Thymus (tissue), 14 donors: ENCODE measurements at places on chromosomes 7 and 10.
A peak's percentile ranks its signal among the peaks of the same experiment; 100 is the strongest.

- H3K4me3 ChIP-seq, result no peak overlapping the region
- peaks cover 92% of the 10 kb centered on the region for H3K27me3 ChIP-seq
- DNase-seq, result no peak
- no peak overlapping the region for H3K27ac ChIP-seq
- no peaks in the 10 kb centered on the region for H3K36me3 ChIP-seq
Measured at GRCh38 chr10:100718197-100718742, 27.1 kb upstream of the PAX2 start.

GRCh38 chr10:116660860-116661259 lies 40.1 kb downstream of the PNLIPRP2 start:
- no peak overlapping the region for H3K4me3 ChIP-seq
- no peak overlapping the region for H3K27ac ChIP-seq
- no peak for DNase-seq
- H3K4me1 ChIP-seq, result no peaks in the 10 kb centered on the region
- no peaks in the 10 kb centered on the region for H3K36me3 ChIP-seq
- H3K27me3 ChIP-seq, result no peaks in the 10 kb centered on the region

DNA sequence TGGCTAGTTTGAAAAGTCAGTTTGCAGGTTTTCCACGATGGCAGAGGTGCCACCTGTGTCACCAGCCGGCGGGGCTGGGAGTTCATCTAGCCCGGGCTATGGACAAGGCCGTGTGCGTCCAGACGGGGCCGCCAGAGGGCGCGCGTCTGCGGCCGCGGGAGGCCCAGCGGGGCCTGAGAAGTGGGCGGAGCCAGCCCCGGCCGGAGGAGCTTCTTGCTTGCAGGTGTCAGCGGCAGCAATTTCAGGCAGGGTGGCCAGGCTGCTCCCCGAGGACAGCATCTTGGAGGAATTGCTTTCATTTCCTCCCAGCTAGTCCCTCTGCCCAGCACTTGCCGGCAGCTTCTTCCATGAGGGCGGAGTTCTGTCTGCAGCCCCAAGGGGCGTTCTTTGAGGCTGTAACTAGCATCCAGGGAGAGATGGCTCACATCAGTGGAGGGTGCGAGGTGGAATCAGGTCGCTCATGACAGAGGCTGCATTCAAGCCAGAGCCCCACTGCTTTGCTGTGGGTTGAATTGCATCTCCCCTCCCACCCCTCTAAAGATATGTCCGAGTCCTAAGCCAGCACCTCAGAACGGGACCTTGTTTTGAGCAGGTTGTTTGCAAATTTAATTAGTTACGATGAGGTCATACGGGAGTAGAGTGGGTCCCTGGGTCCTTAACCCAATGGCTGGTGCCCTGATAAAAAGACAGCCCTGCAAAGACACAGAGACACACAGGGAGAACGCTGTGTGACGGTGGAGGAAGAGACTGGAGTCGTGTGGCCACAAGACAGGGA lies 85.9 kb upstream of the MKI67 start:
- H3K27ac ChIP-seq, result no peak overlapping the region
- no peaks in the 10 kb centered on the region for H3K27me3 ChIP-seq
- DNase-seq, result peak; percentile 48
- peak overlapping the region; percentile 39 for H3K4me3 ChIP-seq

DNA sequence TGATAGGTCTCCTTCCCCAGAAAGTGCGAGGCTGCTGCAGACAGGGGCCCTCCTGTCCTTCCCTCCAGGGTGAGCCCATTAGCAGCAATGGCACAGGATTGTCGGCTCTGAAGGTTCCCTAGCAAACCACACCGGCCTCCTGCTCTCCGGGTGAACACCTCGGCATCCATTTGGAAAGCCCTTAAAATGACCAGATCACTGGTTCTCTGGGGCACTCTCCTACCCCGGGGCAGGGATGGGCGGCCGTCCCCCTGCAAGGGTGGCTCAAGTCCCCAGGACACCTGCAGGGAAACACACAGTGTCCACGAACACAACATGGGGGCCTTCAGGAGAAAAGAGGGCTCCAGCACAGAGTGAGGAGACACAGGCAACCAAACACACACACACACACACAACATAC lies 459.1 kb downstream of the PTPRN2 start:
- no peak for DNase-seq
- no peaks in the 10 kb centered on the region for H3K36me3 ChIP-seq
- no peaks in the 10 kb centered on the region for H3K27me3 ChIP-seq
- no peak overlapping the region for H3K4me3 ChIP-seq

DNA sequence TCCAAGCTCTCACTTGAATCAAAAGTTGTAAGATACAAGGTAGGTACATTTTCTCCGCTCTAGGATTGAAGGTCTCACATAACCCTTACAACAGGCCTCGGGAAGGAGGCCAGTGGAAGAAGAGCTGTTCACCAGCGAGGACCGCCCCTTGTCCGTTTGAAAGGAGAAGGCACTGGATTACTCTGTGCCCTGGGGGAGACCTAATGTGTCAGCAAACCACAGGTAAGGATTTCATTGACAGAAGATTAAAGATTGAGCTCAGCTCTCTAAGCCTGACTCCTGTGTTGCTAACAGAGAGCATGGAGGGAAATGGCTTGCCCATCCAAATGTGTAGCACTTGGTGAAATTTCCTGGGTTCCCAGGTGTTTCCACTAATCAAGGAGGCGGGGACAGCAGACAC lies 81.2 kb downstream of the SLC16A9 start:
- no peak overlapping the region for H3K27ac ChIP-seq
- no peak overlapping the region for H3K4me3 ChIP-seq
- peaks cover 5% of the 10 kb centered on the region for H3K4me1 ChIP-seq
- H3K27me3 ChIP-seq, result no peaks in the 10 kb centered on the region
- no peak for DNase-seq

- H3K36me3 ChIP-seq, result no peaks in the 10 kb centered on the region
- H3K4me3 ChIP-seq, result peak overlapping the region; percentile 97
- H3K27ac ChIP-seq, result peak overlapping the region; percentile 95
- peak; percentile 14 for DNase-seq
- no peaks in the 10 kb centered on the region for H3K4me1 ChIP-seq
- H3K27me3 ChIP-seq, result peaks cover 10% of the 10 kb centered on the region
Measured at GRCh38 chr7:140176122-140176701, 571 bp downstream of the KDM7A start.

GRCh38 chr10:60175441-60175971 lies 214.2 kb downstream of the ANK3 start:
- DNase-seq, result no peak
- no peak overlapping the region for H3K4me3 ChIP-seq
- H3K27ac ChIP-seq, result no peak overlapping the region
- H3K36me3 ChIP-seq, result no peaks in the 10 kb centered on the region

DNA sequence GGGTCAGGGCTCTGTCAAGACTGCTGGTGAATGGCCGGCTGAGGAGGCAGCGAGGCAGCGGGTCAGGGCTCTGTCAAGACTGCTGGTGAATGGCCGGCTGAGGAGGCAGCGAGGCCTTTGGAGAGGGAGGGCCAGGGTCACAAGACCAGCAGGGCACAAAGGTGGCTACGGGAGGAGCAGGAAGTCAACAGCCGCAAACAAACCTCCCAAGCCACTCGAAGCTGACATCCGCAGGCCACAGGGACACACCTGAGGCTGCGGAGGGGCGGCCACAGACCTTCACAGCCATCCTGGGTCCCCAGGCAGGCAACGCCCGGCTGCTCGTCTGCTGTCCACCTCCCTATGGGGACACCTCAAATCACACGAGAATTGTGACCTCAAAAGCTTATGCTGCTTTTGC lies 8.9 kb upstream of the GPER1 start:
- no peaks in the 10 kb centered on the region for H3K36me3 ChIP-seq
- H3K4me3 ChIP-seq, result no peak overlapping the region
- no peak overlapping the region for H3K27ac ChIP-seq
- no peaks in the 10 kb centered on the region for H3K27me3 ChIP-seq

GRCh38 chr10:12909836-12910185 lies 91.7 kb downstream of the CCDC3 start:
- no peak overlapping the region for H3K27ac ChIP-seq
- H3K36me3 ChIP-seq, result no peaks in the 10 kb centered on the region

- H3K27ac ChIP-seq, result no peak overlapping the region
- DNase-seq, result no peak
- H3K36me3 ChIP-seq, result no peaks in the 10 kb centered on the region
- no peaks in the 10 kb centered on the region for H3K4me1 ChIP-seq
- H3K4me3 ChIP-seq, result no peak overlapping the region
- H3K27me3 ChIP-seq, result no peaks in the 10 kb centered on the region
Measured at GRCh38 chr7:82018226-82018625, 248.4 kb upstream of the HGF start.

GRCh38 chr10:73554721-73555120 lies 36.4 kb downstream of the USP54 start:
- H3K4me1 ChIP-seq, result no peaks in the 10 kb centered on the region
- no peak overlapping the region for H3K27ac ChIP-seq
- H3K36me3 ChIP-seq, result no peaks in the 10 kb centered on the region
- DNase-seq, result no peak

DNA sequence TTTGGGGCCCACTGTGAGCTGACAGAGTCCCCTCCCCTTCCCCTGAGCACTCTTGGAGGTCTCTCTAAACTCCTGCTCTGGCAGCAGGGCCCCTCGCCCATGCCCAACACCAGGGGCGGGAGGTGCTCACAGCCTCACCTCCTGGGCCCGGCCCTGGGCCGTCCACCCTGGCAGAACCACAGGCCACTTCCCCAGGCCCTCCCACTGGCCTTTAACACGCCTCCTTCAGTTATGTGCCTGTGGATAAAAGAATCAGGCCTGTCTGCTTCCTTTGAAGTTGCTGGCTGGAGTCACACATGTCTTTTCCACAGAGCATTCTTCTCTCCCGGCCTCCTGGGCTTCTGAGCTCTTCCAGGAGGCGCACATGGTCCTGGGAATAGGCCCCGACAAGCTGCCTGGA lies 10.2 kb downstream of the MYL10 start:
- H3K4me3 ChIP-seq, result no peak overlapping the region
- H3K27ac ChIP-seq, result no peak overlapping the region
- peaks cover 14% of the 10 kb centered on the region for H3K27me3 ChIP-seq
- H3K36me3 ChIP-seq, result no peaks in the 10 kb centered on the region
- no peaks in the 10 kb centered on the region for H3K4me1 ChIP-seq

DNA sequence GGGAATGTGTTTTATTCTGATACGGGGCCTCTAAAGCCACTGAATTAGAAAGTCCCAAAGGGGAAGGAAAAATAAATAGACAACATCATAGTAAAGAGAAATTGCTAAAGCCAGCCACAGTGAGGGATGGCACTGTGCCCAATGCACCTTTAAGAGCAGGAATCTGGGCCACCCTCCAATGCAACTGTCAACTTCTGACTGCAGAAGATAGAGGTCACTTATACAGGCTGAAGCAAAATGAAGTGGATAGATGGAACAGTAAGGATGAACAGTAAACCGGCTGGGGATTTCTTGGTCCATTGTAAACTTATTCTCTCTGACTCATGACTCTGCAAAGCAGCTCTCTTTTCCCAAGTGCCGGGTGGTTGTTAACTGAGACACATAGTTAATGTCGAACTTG lies 54.0 kb upstream of the KCNIP2 start:
- no peak for DNase-seq
- no peak overlapping the region for H3K27ac ChIP-seq
- H3K4me3 ChIP-seq, result no peak overlapping the region

DNA sequence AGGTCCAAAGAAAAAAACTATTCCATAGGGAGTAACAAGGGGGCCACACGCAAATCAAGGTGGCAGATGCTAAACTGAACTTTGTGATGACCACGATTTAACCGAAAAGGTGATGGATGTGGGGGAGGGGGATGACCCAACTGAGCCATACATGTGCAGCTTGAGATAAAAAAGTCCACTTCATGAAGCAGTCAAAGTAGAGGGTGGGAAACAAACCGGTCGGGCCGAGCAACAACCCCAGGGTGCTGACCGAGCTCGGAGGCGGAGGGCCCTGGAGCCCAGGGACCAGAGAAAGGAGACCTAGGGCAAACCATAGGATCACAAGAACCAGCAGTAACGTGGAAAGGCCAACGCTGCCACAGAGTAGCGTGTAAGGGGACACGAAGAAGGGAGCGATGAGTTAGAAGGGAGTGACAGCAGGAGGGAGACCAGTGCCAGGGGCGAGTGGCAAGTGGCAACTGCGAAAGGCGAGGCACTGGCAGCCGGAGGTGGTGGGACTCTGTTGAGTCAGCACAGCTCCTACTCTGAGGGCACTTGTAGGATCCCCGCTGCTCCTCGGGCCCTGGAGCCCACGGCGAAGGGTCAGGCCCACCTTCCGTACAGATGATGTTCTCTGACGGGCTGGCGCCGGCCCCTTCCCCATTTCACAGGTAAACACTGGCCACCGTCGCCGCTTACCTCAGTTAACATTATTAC lies 540 bp downstream of the SNX13 start:
- peaks cover 10% of the 10 kb centered on the region for H3K4me1 ChIP-seq
- H3K36me3 ChIP-seq, result no peaks in the 10 kb centered on the region
- H3K4me3 ChIP-seq, result peak overlapping the region; percentile 98
- peak; percentile 33 for DNase-seq

DNA sequence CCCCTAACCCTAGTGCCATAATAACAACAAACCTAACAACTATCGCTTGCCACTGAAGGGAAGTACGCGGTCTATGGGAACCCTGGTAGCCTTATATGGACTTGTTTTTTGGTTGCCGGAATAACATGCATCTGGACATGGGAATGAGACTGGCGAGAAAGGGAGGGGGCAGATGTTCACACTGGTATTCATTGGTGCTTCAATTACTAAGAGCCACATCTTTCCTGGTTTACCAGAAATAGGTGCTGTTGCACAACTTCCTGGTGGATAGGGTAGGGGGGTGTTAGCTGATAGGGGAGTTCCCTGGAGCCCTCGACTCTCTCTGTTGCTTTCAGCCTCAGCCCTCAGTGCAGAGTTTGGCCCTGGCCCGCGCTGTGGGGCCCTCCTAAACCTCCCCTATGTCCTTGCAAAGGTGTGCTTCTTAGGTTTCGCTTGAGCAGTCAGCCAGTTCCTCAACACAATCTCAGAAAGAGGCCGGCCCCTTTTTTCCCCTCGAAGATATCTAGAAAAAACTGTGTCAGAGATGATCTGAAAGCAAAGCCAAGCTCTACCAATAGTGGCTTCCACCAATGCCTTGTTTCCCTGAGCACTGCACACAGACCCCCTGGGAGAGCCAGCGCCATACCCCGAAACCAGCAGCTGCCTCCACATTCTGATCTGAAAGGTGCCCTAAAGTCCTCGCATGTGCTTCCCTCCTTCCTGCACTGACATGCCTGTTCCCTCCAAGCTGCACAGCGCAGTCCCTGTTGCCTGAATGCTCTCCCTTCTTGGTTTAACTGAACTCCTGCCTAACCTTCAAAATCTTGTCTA lies 13.5 kb downstream of the TBXAS1 start:
- H3K4me1 ChIP-seq, result no peaks in the 10 kb centered on the region
- no peaks in the 10 kb centered on the region for H3K27me3 ChIP-seq
- H3K27ac ChIP-seq, result no peak overlapping the region
- H3K36me3 ChIP-seq, result no peaks in the 10 kb centered on the region

DNA sequence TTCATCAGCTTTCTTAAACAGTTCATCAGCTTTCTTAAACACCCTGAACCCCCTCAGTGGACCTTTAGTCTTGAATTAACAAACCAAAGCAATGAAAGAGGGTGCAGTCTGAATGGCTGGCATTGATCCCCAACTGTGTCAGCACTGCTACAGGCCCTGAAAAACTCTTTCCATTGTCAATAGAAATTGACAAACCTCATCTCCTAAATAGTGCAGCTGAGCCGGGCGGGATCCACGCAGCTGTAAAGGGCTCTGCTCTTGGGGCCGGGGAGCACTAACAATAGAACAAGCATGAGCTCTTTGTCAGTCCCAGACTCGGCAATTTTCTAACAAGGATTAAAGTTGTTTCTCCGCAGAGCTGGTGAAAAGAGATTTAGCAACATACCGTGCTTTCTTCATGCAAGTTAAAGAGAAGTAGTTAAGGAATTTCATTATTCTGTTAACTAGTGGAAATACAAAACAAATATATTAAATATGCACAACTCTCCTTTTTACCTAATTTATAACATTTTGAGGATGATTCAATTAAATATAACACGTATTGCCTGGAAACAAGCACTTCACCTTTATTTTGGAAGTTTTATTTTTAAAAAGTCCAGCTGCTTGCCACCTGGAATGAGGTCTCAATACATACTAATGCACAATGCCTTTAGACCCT lies 24.7 kb upstream of the FEZF1 start:
- H3K27me3 ChIP-seq, result peaks cover 3% of the 10 kb centered on the region
- H3K27ac ChIP-seq, result no peak overlapping the region
- no peak for DNase-seq
- no peaks in the 10 kb centered on the region for H3K36me3 ChIP-seq
